ENCODE measurements at places on chromosomes 3 and 15.

- no peak for DNase-seq
Observed at GRCh38 chr15:25242166-25242879, 196.5 kb downstream of the UBE3A start.

- DNase-seq = no peak
Observed at GRCh38 chr3:192904632-192905289, 12.9 kb downstream of the MB21D2 start.

DNA sequence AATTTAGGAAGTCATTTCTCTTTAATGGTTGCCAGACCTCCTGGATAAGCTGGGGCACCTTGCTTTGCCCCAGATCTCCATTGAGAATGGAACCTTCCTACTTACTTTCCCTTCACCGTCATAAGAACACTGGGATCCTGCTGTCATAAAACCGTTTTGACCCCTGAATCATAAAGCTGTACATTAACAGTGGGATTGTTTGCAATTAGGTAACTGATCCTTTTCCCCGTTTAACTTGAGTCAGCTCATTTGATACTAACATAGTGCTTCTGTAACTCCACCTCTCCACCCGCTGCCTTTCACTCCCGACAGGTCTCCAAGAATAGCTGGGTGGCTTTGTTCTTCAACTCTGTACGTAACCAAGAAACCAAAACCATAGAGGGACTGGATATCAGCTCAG is 308.2 kb upstream of the WNT5A start:
- no peak for DNase-seq

GRCh38 chr3:110419096-110419495 is 652.5 kb upstream of the NECTIN3 start:
- no peak for DNase-seq

GRCh38 chr15:62306851-62307504 is 141.9 kb upstream of the C2CD4B start:
- DNase-seq = peak; percentile 2

DNA sequence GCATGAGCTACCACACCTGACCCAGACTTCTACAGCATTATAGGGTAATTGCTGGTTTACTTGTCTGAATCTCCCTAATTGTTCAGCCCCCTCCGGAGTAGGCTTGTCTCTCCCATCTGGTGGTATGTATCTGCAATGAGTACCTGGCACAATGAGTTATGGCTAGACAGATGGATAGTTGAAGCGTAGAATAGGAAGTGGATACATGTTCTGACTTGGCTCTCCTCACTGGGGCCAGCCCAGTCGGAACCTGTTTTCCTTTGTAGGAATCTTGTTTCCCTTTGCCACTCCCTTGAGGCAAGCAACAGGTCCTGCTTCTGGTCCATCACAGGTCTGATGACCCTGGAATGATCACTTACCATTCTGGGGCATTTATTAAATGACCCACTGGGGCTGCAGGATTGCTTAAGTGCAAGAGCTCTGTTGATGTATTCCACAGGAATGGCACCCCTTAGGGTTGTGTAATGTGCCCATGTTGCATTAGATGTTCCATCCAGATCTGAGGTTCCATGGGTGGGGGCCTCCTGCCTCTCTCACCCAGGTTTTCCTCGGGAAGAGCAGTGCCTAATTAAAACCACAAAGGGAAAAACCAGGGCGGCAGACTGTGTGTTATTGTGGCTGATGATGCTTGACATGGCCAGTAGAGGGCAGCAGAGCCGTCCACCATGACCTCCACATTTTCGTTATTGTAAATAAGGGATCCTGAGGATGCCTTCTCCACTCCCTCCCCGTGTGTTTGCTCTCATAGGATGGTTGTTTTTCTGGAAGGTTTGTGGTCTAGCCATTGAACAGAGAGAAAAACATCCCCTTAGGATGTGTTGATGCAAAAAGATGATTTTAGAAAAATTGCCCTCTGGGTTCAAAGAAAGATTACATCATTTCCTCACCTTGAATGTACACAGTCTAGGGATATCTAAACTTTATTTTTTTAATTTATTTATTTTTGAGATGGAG is 58.0 kb downstream of the CMTM8 start:
- peak; percentile 62 for DNase-seq

- DNase-seq = no peak
Observed at GRCh38 chr15:59539799-59540198, 71.8 kb upstream of the GCNT3 start.

DNA sequence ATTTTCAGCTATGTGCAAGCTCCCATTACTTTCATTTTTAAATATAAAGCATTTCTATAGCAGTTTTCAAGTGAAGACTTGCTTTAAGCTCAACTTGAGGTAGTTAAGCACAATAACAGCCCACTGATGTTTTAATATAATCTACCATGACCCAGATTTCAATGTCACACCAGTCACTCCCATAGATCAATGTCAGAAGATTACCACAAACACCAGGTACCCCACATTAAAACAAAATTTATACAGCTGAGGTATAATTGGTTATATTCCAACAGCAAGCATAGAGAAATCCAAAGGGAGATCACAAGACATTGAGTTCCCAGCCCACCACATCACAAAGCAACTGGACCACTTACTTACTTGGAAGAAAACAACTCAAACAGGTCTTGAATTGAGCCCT is 22.8 kb downstream of the GTPBP8 start:
- DNase-seq = no peak

DNA sequence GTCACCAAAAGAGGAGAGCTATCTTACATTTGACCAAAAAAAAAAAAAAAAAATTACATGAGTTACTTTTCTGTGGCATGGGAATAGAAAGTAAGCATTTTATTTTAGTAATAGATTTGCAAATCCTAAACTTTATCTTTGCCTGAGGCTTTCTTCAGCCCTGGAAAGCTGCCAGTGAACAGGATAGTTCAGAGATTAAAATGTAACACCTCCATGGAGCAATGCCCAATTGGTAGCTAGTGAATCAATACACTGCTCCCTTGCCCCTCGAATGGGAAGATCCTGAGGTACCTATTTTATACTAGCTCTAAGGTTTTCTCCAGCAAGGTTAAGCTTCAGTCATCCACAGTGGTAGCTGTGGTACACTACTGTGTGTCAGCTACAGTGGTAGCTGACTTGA is 867.1 kb downstream of the NAALADL2 start:
- no peak for DNase-seq

DNA sequence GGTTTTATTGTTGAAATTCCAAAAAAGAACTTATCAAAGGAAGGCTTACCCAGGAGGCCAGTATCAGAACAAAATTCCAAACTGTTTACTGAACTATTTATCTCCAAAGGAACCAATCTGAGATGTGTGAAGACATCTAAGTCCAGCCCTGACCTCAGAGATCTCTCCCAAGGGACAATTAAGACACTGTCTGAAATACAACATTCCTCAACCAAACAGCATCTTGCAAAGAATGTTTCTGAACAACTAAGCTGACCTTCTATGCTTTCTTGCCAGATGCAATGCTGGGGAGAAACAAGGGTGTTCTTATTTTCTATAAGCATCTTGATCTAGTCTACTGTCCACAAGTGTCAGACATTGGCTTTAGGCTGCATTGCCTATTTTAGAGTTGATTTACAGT is 13.6 kb downstream of the PDZRN3 start:
- DNase-seq = no peak

DNA sequence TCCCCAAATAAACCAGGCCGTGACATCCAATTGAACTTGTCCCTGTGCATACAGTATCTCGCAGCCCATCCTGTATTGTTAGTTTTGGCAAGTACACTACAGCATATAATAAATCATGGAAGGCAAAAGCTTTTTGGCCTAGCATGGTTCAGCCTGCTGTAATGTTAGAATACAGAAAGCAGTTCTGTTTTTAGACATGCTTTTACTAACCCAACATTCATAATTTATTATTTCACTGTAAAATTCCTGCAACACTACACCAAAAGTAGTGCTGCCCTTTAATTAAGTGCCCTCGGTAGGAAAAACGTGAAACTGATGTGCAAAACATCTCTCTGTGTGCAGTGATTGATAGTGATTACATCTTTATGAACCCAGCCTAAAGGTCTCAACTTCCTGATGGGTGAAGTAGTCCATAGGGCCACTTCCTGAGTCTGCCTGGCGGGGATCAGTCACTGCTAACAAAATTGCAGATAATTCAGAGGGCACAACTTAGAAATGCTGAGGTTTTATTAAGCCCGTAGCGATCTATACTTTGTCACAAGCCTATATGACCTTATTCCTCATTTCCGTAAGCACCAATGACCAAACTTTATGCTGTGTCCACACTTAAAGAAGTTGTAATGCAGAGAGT is 227.8 kb downstream of the CDIN1 start:
- no peak for DNase-seq

- no peak for DNase-seq
Observed at GRCh38 chr3:52086461-52086860, 30.1 kb upstream of the DUSP7 start.

DNA sequence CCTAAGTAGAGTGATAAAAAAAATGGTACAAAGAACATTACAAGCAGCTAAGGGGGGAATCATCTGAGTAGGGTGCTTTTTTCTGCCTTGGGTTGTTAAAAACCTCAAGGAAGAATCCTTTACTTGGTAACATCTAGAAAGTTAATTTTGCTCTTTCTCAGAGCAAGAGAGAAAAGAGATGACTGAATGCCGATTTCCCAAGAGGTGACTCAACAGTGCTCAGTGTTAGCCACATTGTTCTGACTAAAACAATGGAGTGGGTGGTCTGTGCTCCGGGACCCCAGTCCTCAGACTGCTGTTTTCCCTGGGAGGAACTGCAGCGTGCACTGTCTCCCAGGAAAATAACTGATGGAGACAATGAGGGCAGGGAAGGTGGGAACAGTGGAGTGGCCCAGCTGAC is 41.1 kb upstream of the RASGRP1 start:
- DNase-seq = no peak

DNA sequence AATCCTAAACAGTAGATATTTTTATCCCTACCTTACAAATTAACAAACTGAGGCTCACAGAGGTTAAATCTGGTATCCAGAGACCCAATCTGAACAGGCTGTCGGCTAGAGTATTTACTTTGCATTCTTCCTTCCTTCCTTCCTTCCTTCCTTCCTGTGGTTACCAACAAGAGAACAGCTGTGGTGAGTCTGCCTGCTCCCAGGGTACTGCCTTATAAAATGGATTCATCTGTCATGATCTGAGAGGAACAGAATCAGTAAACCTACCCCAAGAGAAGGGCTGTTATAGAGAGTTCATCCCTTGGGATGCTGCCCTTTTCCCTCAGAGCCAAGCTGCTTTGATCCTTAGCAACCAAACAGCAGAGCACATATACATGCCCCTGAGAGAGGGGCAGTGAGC is 3.6 kb downstream of the GADL1 start:
- DNase-seq = no peak

DNA sequence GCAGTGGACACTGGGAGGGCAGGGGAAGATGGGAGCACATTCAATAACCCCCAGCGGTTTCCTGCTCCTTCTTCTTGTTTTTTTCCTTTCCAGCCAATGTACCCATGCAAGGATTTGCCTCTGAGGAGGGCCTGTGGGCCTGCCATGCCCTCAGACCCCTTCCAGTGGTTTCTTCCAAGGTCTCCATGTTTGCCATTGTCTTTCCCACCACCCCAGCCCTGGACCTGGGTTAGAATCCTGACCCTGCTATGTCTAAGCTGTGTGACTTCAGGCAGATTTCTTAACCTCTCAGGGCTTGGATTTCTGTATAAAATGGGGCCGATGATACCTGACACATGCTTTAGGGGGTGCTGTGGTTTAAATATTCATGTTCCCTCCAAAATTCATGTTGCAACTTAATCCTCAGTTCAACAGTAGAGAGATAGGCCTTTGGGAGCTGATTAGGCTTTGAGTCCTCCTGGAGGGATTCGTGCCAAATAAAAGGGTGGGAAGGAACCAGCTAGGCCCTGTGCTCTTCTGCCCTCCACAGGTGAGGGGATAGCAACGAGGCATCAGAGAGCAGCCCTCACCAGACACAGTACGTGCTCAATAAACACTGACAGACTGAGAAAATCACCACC is 46.3 kb upstream of the FLNB start:
- DNase-seq = peak; percentile 35

DNA sequence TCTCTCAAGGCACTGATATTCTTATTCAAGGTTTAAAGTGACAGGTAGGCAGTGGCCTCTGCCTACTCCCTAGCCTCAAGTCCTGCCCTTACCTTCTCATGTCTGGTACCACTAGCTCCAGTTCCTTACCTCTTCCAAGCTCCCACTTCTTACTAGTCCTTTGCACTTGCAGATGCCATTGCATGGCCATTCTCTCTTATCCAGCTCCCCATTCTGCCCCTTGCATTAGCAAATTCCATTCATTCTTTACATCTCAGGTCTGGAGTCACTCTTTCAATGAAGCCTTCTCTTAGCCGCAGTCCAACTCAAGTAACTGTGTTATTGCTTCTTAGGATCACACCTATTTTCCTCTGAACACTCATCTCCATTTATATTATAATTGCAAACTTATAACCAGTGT is 807.1 kb downstream of the EDEM1 start:
- DNase-seq = no peak

GRCh38 chr15:63412551-63412950 is 30.9 kb upstream of the CA12 start:
- DNase-seq = no peak

GRCh38 chr15:93028632-93029213 is 60.3 kb downstream of the RGMA start:
- DNase-seq = peak; percentile 95

DNA sequence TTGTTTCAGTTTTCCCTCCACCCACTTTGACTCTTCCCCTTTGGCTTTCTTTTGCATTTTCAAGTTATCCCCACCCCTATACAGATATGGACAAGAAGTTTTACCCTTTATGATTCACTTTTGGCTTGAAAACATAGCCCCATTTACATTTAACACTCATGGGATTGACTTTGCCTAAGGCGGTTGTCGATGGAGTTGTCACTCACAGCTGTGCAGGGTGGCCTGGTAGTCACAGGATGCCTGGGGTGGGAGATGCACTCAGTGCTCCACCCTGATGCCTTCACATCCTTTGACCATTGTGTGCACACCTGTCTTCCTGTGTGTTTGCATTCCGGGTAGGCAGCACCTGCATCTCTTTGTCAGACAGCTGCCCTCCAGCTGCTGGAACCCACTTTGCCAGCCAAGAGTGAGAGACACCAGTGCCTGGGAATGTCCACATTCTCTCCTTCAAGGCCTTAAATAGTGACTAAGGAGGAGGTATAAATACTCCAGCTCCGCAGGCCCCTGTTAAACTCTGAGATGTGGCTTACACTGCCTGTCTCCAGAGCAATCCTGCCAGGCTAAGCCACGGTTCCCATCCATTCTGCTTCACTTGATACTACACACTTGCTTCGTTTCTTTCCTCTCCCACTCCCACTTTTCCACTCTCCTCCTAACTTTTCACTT is 191.5 kb upstream of the SLC24A5 start:
- DNase-seq = no peak

GRCh38 chr3:165133188-165133899 is 55.0 kb upstream of the SI start:
- DNase-seq = no peak

- no peak for DNase-seq
Observed at GRCh38 chr3:9934993-9935392, 1.4 kb downstream of the CRELD1 start.

GRCh38 chr3:105691633-105692032 is 177.2 kb downstream of the CBLB start:
- DNase-seq = no peak

GRCh38 chr3:165903885-165904630 is 66.8 kb upstream of the BCHE start:
- DNase-seq = no peak

- DNase-seq = no peak
Observed at GRCh38 chr15:47362118-47362905, 355.0 kb upstream of the SEMA6D start.

Data from CD14-positive monocyte (primary cell).